Hypothalamus (tissue), 51 donors: ENCODE measurements at places on chromosomes 4 and X.

DNA sequence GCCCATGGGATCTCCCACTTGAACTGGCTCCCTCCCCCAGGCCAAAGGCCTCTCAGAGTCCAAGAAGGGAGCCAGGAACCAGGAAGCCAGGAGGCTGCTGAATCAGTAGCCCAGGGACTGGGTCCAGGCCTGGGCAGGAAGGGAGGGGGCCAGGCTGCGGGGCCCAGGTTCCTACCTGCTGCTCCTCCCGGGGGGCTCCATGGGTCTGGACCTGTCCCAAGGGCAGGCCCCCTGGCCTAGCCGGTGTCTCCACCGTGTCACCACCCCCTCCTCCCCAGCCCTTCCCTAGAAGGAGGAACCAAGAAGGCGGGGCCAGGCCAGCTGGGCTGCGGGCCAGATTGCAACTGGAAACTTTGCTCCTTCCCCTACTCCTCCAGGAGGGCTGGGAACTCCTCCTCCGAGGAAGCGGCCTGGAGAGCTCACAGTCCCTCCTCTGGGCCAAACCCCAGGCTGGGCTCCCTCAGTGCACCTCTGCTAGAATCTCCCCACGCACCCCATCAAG, at the start of gene IQSEC2:
Gene IQSEC2, minus strand, starts transcription at position 264 of the 502 bp plus-strand sequence.
- DNase-seq: no peak

DNA sequence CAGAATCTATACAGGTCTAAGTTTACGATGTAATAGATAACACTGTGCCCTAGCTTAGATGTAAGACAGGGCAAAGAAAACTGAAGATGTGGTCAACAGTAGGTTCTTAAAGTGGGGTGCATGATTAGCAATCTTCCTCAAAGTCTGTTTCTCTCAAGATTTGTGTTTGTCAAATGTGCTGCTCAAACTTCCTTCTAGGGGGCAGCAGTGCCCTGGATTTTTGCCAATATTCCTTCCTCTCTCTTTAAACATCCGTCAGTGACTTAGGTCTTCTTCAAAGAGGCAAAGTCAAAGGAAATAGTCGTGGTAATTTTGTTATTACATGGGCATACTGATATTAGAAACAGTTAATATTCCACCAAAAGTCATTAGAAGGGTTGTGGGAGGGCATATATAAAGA, 4.2 kb upstream of the PDHA2 start:
- no peak for DNase-seq

GRCh38 chr4:106585915-106586349, 217.4 kb upstream of the GIMD1 start:
- no peak for DNase-seq

GRCh38 chrX:7828594-7828993, 14.4 kb upstream of the VCX start:
- no peak for DNase-seq

- DNase-seq: no peak
Observed at GRCh38 chrX:44898411-44899221, 25.6 kb downstream of the KDM6A start.

DNA sequence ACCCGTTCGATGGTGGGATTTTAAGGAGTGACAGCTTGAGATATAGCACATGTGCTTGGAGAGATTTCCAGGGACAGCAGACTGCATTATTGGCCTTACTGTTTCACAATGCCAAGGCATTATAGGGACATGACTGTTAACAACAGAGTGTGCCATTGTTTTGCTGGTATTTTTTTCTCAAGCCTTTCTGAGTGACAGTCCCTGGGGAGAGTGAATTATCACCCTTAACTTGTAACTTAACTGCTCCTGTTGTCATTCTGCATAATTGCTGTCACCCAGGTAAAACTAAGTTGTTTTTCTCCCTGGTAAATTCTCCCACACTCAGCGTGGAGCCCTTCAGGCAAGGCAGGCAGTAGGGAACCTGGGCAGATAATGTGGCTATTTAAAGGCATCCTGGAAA, 989.2 kb upstream of the LCORL start:
- no peak for DNase-seq

DNA sequence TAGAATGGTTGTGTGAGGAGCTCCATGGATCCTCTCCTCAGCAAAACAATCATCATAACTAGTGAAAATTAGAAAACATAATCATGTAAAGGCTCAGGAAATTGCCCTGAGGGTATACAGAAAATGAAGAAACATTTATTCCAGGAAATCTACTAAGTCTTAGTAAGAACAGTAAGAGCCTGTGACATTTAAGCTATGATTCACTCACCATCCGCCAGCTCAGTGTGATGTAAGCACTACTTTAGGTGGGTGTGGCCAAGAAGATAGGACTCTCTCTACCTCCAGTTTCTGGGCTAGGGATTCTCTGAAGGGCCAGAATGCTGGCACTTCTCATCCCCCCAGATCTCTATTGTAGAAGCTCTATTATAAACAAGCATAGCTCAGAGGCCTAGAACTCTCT, 147.5 kb downstream of the DLG3 start:
- no peak for DNase-seq

DNA sequence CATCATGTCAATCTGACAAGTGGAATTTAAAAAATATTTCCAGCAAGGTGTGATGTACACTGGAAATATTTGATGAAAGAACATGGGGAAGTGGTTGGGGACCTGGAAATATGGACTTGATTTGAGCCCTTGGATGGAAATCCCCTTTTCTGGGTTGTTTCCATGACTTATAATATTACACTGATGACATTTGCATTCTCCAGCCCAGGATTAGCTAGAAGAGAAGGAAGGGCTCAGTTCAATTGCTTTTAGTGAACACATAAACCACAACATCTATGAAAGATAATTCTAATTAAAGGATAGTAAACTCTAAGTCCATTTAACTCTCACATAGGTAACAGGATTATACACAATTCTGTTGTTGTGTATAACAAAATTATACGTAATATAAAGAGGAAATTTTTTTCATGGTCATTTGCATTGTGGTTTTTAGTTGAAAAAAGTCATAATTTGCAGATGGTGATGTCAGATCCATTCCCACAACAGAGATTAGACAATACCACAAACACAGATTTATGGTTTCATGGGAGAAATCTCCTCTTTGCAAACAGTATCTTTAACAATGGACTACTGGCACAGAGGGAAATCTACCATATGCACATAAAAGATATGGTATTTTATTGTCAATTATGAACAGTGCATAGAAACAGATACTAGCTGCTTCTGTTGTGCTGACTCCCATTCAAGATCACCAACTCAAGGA, 126.5 kb downstream of the DKK2 start:
- no peak for DNase-seq

- no peak for DNase-seq
Observed at GRCh38 chrX:67651437-67652142, 107.8 kb downstream of the AR start.

DNA sequence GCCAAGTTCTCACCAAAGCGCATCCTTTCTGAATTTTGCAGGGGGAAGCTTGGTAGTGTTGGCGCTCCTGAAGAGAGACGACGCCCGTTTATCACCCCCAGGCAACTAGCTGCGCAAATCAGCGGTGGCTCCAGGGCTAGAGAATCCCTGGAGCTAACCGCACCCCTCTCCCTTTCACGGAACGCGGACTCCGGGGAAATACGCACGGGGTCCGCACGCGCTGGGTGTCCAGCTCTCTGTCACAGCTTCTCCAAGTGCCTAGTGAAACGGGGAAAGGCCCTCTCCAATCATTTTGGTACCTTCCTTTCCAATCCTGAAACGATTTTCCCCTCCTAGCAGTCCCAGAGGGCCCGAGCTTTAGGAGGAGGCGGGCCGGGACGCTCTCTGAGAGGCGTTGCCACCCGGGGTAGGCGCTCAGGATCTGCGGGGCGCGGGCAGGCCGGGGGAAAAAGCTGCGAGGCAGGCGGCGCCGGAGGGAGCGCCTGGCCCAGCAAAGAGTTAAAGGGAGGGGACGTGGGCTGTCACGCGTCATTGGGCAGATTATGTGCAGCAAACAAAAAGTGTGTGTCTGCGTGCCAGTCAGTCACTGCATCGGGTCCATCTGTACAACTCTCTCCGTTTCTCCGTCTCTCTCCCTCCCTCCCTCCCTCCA, at the start of gene PRDM8:
Gene PRDM8, plus strand, starts transcription at position 582 of the 652 bp plus-strand sequence. CDS start 2,578 bp downstream, outside the sequence.
- peak; percentile 74 for DNase-seq

- DNase-seq: no peak
Observed at GRCh38 chrX:133048751-133049150, 48.2 kb downstream of the USP26 start.

- DNase-seq: no peak
Observed at GRCh38 chr4:137892134-137892533, 350.0 kb downstream of the SLC7A11 start.

GRCh38 chrX:150298841-150299551, 64.1 kb upstream of the MAMLD1 start:
- DNase-seq: no peak

DNA sequence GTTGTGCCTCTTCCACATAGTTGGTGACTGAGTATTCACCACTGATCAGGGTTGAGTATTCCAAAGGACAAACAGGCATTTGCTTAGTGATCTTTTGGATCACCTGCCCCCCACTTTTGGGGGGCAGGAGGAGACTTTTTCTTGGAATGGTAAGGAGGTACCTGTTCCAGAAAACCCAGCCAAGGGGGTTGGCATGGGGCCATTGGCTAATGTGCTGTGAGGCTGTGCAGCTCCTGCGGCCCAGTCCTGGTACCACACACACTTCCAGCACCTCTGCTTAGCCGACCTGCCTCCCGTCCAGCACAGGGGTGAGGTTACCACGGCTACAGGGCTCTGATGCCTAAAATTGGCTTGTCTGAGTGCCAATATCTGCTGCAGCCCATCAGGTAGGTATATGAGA, 40.1 kb upstream of the MGST2 start:
- DNase-seq: no peak

DNA sequence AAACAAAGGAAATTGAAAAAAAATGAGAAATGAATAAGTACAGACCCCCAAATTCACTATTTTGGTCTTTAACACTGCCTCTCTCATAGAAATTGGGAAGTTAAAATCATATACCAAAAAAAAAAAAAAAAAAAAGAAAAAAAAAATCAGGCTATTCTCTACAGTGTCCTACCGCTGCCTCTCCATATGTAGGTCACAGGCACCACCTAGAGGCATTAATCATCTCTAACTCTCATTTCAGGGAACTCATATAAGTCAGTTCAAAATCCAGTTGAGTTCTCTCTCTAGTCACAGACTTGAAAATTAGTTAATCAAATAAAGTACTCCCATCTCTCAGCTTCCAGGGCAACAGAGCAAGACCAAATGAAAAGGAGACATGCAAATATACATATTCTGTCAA, 47.9 kb downstream of the COX18 start:
- DNase-seq: no peak

GRCh38 chrX:2689773-2690666, 1.1 kb upstream of the CD99 start:
- no peak for DNase-seq

- DNase-seq: no peak
Observed at GRCh38 chr4:147477439-147477838, 3.5 kb upstream of the EDNRA start.

GRCh38 chrX:96432647-96433046, 252.0 kb upstream of the DIAPH2 start:
- DNase-seq: no peak

- DNase-seq: no peak
Observed at GRCh38 chr4:98996765-98997068, 1.2 kb downstream of the METAP1 start.

- DNase-seq: no peak
Observed at GRCh38 chr4:143617994-143618679, 82.3 kb downstream of the FREM3 start.

GRCh38 chr4:10666616-10667015, 18.0 kb downstream of the CLNK start:
- no peak for DNase-seq

GRCh38 chrX:118726887-118727685, at the start of gene IL13RA1:
TSS of gene IL13RA1 (plus strand) at chrX:118727606. CDS start at chrX:118727639, 33 bp downstream.
- DNase-seq: peak; percentile 1

DNA sequence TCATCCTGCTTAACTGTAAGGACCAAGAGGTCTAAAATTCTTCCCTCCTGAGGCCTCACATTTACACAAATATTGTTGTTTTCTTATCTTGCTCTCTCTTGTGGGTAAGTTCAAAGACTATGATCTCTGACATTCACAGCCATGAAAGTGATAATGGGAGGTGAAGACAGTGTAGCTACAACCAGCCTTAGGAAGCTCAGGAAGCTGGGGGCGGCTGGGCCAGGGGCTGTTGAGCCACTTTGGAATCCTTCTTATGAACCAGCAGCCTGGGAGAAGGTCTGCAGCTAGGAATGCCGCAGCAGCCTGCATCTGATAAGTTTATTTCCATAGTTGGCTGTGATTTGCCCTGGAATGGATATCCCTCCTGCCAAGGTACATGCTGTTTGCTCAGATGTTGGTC, 316.2 kb downstream of the STIM2 start:
- DNase-seq: no peak

DNA sequence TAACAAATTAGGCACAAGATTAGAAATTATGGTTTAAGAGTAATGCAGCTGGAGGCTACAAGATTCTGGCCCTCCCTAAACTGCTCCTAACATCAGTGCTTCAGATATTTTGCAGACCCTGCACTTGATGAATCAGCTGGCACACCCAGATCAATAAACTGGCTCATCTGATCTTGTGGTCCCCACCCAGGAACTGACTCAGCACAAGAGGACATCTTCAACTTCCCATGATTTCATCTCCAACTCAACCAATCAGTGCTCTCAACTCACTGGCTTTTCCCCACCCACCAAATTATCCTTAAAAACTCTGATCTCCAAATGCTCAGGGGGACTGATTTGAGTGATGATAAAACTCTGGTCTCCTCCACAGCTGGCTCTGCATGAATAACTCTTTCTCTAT, 21.7 kb upstream of the TMEM33 start:
- no peak for DNase-seq

GRCh38 chr4:140243278-140243753, 89.3 kb upstream of the MAML3 start:
- DNase-seq: no peak

DNA sequence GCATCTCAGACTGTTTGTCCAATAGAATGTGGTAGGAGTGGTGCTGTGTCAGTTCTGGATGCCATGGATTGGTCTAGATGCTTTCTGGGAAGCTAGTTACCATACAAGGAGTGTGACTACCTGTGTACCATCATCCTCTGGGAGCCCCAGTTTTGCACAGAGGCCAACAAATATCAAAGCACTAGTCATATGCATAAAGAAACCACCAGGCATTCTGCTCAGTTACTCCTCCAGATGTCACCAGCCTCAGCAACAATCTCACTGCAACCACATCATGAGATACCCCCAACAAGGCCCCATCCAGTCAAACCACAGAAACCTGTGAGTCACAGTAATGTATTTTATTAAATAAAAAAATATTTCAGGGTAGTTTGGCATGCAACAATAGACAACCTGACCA, 435.8 kb upstream of the CPEB2 start:
- DNase-seq: no peak

DNA sequence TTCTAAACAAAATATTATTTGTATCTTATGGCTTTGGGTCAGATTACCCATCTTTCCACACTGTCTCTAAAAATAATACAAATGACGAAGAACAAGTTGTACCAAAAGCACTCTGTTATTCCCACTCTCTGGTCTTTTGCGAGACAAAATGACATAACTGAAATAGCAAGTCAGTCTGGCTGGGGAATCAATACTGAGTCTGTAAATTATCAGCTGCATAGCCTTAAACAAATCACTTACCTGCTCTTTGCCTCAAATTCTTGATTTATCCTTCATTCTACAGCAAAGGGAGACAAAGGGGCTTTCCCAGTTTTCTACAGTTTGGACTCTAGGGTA, 40.9 kb downstream of the SOWAHB start:
- no peak for DNase-seq

GRCh38 chr4:173936861-173937260, 346.6 kb downstream of the FBXO8 start:
- no peak for DNase-seq

- DNase-seq: no peak
Observed at GRCh38 chr4:59855630-59856352, 1344.3 kb upstream of the ADGRL3 start.
